ENCODE measurements at places on chromosomes 5 and 9.

- peak; percentile 84 for DNase-seq
Observed at GRCh38 chr5:151684690-151685361, 1.9 kb downstream of the SPARC start.

DNA sequence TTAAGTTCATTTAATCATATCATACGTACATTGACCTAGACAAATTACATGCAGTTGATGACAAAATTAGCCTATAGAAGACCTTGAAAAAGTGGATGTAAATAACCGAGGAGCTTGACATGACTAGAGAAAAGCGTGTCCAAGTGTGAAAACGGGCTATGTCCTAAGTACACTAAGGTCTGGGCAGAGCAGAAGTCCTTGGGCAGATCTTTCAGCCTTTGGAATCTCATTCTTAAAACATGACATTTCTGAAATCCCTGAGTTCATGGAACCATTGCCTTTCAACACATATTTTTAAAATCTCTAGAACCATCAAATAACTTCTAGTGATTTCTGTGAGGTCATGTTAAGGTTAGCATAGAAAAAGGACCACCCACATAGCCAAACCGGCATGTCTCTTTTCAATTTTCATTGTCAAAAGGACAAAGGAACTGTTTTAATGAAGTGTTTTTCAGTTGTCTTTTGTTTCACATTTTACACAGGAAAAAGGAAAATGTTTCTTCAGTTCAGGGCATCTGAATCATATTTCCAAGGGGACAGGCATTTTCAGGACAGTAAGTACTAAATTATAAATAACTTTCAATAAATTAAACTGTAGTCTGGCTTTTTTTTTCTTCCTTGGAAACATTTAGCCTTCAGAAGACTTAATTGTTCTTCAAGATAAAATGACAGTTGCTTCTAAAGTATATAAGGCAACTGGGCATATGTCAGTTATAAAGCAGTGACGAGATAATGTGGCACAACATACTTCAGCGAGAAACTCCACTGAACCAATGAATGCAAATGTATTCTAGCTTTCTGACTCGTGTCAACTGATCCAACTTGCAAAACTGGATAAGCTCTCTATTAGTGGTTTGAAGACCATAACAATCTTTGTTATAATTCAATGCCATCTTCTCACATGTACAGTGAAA is 416.8 kb downstream of the NFIB start:
- DNase-seq: no peak

GRCh38 chr9:93949073-93949693 is 6.0 kb downstream of the BARX1 start:
- no peak for DNase-seq

- DNase-seq: no peak
Observed at GRCh38 chr5:128196080-128196479, 112.5 kb downstream of the SLC12A2 start.

DNA sequence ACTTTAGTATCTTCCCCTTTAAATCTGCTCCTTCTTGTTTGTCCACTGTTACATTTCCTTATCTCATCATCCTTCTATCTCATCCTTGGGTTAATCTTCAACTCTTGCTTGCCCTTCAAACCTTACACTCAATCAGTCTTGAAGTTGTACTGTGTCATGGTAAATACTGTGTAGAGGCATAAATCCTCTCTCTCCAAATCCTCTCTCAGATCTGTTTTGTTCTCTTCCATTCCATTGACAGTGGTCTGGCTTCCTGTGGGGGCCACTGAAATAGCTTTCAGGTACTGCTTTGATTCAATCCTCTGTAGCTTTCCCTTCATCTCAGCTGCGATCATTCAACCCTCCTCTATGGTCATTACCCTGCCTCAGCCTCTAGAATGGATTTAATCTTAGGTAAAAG is 104.0 kb downstream of the PLCXD3 start:
- no peak for DNase-seq

GRCh38 chr9:96245399-96245798 is 56.6 kb downstream of the HSD17B3 start:
- no peak for DNase-seq

DNA sequence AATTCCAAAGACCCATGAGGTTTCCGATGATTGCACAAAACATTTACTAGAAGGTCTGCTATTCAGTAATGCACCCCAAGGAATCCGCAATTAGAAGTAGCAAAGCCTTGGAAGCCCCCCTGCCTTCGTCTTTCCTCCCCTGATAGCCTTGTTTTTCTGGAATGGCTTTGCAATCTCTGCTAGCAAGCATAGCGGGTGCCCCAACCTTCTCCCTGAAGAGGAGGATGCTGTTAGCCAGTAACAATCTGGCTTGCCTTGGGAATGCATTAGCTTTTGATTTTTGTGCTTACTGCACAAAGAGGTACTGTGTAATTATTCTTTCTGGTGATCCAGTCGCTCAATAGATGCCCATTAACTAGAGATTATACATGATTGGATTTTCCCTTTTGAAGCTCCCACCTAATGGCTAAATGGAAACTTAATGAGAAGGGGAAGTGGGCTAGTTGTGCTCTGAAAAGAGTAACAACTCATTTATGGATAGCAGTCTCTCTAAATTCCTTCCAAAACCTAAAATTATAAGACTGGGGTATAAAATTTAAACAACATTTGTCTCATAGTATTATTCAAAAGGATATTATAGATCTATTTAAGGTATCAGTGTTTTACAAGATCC is 91.6 kb downstream of the FBXW11 start:
- DNase-seq: no peak

DNA sequence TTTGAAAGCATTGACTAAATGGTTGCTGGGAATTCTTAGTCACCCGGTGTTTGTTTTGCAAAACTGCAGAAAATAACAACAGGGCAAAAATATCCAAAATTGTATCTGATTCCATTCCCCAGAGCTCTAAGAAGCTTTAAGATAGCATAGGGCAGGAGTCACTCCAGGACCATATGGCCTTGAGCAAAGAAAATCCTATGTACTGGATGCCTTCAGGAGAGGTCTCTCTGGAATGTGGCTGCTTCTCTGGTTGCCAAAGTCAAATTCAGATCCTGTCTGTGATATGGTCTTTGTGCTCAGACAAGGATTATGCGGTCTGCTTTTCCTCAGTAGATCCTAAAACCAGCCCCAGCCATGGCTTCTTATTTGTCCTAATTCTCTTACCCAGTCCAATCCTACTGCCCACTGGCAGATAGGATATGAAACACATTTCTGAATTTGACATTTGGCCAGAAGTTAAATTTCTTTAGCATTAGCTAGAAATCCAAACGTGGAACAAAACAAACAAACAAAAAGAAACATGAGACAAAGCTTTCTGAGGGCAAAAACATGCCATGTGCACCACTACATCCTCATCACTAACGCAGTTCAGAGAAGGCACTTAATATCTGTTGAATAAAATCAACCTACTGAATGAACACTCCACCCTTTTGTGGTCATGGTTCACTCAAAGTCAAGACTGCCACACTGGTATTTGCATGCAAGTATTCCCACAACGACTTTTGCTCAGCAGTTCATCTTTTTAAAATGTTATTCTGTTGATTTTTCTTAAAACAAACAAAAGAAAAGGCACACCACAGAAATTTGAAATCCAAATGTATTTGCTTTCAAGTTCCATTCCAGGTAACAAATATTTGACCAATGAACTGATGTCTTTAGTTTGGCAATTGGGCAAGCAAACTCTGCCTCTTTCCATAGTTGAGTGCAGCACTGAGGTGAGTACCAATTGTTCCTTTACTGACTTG is 165.7 kb downstream of the TRPM6 start:
- DNase-seq: no peak

DNA sequence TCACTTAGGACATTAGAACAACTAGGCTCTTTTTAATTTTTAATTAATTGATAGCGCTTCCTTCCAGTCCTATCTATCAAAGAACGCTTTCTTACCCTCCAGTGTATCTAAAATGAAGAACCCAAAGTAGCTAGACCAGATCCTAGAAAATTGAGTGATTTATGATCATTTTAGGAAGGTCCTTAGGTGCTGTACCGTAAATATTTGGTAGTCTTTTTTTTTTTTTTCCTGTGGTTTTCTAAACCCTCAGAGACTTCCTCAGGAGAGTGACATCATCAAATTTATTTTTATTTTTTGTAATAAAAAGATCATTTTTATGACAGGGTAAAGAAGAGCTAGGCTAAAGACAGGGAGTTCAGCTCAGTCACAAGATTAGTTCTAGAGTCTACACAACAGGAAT is 197.4 kb downstream of the WDR70 start:
- no peak for DNase-seq

GRCh38 chr9:126211441-126212074 is 115.1 kb upstream of the MVB12B start:
- no peak for DNase-seq

- no peak for DNase-seq
Observed at GRCh38 chr9:9783711-9784110, 829.1 kb downstream of the PTPRD start.

DNA sequence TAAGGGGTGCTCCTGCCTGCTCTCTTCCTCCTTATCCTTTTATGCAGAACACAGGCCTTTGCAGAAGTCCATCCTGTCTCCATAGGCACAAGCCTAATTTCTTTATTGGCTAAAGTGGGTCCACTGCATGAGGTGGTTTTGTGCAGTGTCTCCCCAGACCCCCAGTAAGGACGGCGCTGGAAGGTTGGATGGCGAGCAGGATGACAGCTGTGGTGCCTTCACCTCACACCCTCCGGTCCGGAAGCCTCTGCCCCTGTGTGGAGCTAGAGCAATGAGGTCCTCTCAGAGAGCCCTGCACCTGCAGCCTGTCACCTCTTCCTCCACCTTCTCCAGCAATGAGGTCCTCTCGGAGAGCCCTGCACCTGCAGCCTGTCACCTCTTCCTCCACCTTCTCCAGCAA is 393.7 kb upstream of the IRX1 start:
- DNase-seq: peak; percentile 21

DNA sequence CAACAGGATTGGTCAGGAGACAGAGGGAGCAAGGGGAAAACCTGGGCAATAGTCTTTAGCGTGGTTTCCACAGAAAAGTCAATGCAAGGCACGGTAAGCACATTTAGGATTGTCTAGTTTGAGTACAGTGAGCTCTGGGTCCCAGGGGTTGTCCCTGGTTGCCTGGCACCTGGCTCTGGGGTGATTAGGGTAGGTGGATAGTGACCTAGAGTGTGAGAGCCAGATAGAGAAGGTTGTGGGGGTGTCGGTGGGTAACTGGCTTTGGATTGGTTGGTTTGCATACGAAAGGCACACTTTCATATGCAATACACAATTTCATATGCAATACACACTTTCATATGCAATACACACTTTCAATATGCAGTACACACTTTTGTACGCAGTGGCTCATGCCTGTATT is 20.1 kb upstream of the GOLM1 start:
- no peak for DNase-seq

- no peak for DNase-seq
Observed at GRCh38 chr5:39760385-39761198, 335.8 kb upstream of the DAB2 start.

GRCh38 chr9:29555502-29555901 is 1982.2 kb upstream of the C9orf72 start:
- DNase-seq: no peak

GRCh38 chr5:105593011-105593760 is 2030.6 kb upstream of the NUDT12 start:
- no peak for DNase-seq

GRCh38 chr9:133048595-133048994 is 13.2 kb upstream of the CEL start:
- DNase-seq: no peak

DNA sequence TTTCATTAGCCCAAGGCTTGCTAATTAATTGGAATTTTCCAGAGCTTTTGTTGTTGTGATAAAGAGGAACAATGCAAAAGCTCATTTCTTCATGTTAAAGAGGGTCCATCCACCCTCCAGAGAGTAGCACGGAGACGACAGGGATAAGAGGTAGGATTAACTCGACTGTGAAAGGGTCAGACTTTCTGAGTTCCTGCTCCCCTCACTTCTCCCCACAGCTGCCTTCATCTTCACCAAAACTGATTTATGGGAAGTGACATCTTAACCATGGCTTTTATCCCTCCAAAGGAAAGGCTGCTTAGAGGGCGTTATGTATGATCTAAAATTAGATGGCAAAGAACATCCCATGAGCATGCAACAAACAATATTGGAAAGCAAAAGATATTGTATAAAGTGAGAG is 135.5 kb downstream of the GLIS3 start:
- no peak for DNase-seq

DNA sequence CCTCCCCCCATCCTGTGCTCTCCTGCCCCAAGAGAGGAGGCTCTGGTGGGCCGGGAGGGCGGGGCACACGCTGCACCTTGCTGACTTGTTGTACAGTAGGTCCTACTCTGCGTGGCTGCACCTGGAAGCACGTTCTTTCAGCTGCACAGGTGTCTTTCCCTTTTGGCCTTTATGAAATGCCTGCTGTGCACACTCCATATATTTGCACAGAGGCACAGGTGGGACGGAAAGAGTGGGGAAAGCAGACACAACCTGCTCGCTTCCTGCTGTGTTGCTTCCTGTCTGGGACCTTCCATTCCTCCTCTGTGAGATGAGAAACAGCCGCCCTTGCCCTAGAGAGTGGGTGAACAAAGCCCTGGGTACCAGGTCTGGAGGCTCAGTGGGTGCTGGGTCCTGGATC is 4.8 kb downstream of the USP20 start:
- DNase-seq: no peak

DNA sequence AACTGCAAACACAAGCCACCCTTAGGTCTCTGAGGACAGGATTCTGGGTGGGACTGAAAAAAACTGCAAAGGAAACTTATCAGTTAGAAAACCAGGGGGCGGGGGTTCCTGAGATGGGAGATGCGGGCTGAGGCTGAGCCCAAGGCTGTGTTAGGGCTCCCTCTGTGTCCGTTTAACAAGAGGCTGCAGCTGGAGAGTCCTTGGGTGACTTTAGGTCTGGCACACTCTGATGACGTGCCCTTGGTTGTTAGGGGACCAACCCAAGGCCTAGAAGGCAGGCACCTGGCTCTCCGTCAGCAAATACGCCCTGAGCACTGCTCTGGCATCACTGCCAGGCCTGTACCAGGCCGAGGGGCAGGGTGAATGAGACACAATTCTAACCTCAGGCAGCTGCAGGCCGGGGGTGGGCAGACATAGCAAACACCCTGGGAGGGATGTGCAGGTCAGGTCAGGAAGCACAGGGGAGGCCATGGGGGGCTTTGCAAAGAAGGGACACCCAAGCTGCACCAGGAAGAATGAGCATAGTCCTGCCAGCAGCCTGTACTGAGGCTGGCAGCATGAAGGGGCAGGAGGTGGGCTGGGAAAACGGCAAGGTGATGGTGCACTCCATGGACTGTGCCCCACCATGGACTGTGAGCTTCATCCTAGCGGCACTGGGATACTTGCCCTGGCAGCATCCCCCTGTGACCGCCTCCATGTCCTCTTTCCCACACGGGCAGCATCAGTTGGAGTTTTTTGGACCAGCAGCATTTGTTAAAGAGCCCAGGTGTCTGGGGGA is 137.9 kb downstream of the GABBR2 start:
- peak; percentile 52 for DNase-seq
